ENCODE measurements at places on chromosomes 3 and 15.
A peak's percentile ranks its signal among the peaks of the same experiment; 100 is the strongest.

- DNase-seq = no peak
Measured at GRCh38 chr15:60652870-60653269, 173.9 kb upstream of the ICE2 start.

DNA sequence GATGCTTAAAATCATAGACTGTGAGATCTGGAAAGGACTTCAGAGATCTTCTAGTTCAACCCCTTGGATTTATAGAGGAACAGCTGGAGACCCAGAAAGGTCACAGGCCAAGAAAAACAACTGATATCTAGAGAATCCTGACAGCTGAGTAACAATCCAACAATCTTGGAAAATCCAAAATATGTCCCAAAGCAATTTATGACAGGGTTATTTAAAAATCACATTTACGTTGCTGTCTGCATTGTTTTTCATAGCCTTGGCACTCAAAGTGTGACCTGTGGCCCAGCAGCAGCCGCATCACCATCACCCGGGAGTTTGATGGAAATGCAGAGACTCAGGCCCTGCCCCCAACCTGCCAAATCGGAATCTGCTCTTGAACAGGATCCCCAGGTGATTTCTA is 78.8 kb downstream of the FBN1 start:
- no peak for DNase-seq

GRCh38 chr3:3798631-3799113 is 559 bp upstream of the LRRN1 start:
- DNase-seq = no peak

DNA sequence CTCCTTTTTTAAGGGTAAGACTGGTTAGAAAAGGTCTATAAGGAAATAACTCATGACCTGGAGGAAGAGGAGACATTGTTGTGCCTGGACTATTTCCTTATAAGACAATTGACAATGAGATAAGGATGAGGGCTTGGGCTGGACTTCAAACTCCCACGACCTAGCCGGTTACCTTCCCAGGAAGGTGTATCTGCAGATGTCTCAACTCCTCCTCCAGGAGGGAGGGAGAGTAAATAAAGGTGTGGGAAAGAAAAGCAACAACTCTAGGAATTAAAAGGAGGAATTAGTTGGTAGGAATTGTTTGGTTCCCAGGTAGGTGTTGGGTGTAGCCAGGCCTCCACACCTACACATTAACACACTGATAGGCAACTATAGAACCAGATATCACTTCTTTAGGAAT is 97.8 kb upstream of the TBL1XR1 start:
- DNase-seq = no peak

GRCh38 chr3:191321019-191321767 is 8.0 kb upstream of the CCDC50 start:
- DNase-seq = no peak

DNA sequence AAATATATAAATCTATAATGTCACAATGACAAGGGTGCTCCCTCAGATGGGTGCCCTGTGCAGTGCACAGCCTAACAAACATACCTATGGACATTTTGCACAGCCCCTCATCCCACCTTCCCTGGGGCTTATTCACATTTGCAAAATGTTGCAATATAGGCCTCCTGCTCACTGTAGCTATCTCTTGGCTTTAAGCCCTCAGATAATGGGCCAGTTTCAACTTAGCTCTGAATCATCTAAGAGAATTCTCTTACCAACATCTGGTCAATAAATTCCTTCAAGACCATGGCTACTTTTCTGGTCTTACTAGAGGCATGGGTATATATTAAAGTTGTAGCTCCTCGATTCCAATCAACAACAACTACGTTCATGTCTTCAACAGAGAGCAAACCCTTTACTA is 17.9 kb downstream of the LIPH start:
- DNase-seq = no peak

DNA sequence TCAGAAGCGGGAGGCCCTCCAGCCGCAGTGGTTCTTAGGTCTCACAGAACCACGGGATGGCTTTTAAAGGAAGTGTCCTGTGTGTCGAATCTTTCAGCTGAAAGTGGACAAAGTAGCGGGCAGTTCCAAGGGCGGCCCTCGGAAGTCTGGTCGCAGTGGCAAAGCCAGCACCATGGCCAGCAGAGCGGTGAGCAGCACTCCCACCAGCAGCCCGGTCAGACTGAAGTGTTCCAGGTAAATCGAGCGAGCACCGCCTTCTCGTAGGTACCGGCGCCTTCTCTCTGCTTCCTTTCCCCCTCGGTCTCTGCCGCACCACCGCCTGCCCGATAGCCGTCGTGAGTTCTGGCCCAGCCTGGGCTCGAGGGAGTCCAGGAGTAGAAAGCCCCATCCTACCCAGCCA is 103.6 kb upstream of the ABHD17C start:
- DNase-seq = no peak

GRCh38 chr15:29784413-29784812 is 37.9 kb downstream of the TJP1 start:
- no peak for DNase-seq

- no peak for DNase-seq
Measured at GRCh38 chr15:54576298-54576935, 598.2 kb downstream of the UNC13C start.

DNA sequence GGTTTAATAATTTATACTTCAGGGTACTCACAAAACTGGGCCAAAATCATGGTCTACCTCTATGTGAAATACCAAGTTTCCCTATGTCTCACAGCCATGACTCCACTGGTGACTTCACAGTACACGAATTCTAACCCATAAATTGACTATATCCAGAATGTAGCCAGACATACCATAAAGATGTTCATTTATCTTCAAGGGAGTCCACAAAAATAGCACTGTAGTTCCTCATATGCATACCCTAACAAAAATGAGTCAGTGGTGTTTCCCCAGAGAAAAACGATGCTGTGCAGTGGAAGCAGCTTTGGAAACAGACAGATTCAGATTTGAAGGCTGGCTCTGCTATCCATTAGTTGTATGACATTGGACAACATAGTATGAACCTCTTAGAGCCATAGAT is 438.8 kb downstream of the FHIT start:
- DNase-seq = no peak

- DNase-seq = no peak
Measured at GRCh38 chr3:4806535-4807108, 172.6 kb upstream of the BHLHE40 start.

GRCh38 chr3:4980229-4981203 is 1.3 kb downstream of the BHLHE40 start:
- peak; percentile 58 for DNase-seq

DNA sequence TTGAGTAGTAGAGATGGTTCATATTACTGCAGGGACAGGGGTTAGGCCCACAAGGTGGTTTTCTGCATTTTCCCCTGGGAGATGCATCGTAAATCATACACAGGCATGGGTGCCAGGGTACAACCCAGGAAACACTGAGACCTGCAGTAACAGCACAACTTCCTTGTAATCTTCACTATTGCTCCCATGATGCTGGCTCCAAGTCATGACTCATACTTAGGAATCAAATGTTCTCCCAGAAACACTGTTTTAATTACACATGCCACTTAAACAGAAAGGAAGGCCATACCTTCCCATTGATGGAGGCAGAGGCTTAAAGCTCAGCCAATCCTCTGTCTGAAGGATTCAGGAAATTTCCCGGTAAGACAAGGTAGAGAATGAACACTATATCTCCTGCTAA is 106.5 kb downstream of the ERC2 start:
- DNase-seq = no peak

GRCh38 chr3:57855281-57855680 is 99.2 kb downstream of the SLMAP start:
- no peak for DNase-seq

DNA sequence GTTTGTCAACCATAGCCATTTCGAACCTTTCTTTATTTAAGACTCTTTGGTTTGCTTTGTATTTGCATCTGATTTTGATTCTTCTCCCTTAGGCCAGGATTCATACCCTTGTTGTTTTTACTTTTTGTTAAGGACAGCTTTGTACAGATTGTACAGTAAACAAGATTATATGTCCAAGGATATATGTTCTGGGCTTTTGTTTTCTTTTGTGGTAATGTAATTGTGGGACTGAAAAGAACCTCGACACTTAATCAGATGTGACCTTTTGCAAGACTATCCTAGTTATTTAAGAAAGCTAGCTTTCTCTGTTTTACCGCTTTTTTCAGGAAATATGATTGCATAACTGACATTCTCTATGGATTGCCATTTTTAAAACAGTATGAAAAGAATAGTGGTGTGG is 67.0 kb upstream of the SAMMSON start:
- DNase-seq = no peak

- no peak for DNase-seq
Measured at GRCh38 chr3:37511463-37511920, 337.1 kb upstream of the LRRFIP2 start.

GRCh38 chr3:24622138-24622537 is 127.5 kb upstream of the THRB start:
- no peak for DNase-seq

GRCh38 chr3:38843898-38844297 is 27.9 kb upstream of the SCN10A start:
- DNase-seq = peak; percentile 63

- DNase-seq = no peak
Measured at GRCh38 chr3:99911433-99911832, 93.8 kb downstream of the CMSS1 start.

- peak; percentile 76 for DNase-seq
Measured at GRCh38 chr15:98905963-98906711, 101.5 kb downstream of the PGPEP1L start.

DNA sequence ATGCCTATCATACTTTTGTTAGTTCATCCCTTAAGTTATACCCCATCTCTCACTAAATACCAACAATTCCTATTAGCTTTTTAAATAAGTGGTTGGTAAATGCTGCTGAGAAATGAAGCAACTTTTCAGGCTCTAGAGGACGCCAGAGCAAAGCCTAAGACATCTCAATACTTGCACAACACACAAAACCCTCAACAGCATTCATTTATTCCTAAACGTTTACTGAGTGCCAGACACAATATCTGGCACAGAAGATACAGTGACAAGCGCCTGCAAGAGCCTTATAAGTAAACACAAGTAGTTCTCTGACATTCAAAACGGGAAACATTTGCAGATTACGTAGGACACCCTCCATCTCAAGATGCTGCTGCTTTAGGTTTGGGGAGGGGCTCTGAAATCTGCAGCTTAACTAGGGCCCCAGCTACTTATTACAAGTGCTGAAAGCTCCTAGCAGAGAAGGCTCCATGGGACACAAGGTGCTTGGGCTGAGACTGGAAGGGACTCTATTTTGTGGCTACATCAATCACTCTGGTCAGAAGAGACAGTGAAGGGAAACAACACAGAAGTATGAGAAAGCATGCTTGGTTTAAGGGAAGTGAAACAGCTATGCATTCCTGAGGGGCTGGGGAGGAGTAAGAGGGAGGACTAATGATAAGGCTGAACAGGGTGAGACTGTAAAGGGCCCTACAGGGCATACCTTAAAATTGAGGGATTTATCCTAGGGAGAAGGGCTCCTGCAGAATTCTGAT is 311.3 kb downstream of the PLCL2 start:
- no peak for DNase-seq

DNA sequence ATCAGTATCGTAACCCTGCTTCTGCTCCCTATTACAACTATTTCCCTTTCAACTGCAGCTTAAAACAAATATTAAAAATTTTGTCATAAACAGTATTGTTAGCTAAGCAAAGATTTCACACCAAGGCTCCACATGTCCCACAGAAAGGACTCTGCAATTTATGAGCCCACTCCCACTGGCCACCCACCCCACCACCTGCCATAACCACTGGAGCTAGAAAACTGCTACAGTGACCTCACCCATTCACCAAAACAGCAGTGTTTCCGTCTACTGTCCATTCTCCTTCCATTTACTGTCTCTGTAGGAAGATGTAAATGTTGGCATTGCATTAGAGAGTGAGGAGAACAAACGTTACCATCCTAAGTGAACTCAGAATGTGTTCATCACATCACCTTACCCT is 150.9 kb downstream of the IMPG2 start:
- no peak for DNase-seq

DNA sequence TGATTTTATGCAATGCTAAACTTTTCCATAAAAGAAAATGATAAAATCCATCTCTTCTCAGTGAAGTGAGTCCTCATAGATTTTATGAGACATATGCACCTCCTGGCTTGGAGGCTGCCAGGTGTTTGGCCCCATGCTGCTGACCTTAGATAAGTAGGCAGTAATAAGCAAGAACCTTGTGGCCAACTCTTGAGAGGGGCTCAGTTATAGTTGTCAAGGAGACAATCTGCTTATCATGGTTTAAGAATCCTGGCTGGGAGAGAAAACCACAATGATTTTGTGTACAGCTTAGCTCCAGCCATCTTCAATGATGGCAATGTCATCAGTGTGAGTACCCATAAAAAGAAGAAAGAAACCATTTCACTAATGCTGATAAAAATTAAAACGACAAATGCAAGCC is 252.1 kb downstream of the CPNE4 start:
- no peak for DNase-seq

- DNase-seq = no peak
Measured at GRCh38 chr3:157487339-157487738, 15.9 kb downstream of the VEPH1 start.

GRCh38 chr15:61449186-61449702 is 220.1 kb upstream of the RORA start:
- no peak for DNase-seq

DNA sequence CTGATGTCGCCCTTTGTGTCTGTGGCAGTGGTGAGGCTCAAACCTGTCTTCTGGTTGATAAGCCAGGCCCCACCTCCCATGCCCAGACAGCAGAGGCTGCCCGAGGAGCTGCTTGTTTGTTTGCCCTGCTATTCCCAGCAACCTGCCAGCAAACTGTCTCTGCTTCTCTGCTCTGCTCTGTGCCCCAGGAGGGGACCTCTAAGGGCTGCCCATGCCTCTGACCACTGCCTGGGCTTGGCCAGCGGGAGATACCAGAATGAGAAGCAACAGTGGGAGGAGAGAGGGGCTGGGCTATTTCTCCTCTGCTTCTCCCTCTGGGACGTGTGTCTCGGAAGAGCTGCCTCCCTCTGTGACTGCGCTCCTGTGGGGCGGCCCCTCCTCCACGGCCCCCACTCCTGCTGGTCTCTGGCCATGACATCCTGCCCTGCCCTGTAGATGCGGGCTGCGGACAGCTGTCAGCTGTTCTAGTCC is 213.1 kb downstream of the RPLP1 start:
- no peak for DNase-seq

- DNase-seq = peak; percentile 72
Measured at GRCh38 chr3:55180936-55181535, 253.2 kb upstream of the LRTM1 start.

GRCh38 chr3:181455276-181455675 is 256.4 kb upstream of the SOX2 start:
- DNase-seq = peak; percentile 45

DNA sequence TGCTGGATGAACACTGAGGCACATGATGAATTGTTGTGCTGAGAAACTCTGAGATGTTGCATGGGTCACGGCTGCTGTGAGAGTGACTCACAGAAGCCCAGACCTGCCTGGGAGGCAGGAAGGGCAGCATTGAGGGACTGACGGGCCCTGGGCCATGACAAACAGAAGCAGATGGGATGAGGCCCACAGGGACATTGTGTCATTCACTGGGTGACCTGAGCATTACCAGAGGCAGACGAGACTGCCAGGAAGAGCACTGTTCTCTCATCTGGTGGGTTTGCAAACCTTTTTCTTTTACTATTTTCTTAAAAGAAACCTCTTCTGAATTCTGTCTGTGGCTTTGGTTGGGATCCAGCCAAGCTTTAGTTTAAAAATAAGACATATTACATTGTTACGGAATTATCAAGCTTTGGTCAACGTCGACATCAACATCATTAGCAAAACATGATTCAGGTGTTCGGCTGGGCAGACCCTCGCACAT is 67.8 kb downstream of the BDH1 start:
- peak; percentile 75 for DNase-seq

GRCh38 chr15:66237513-66238235 is 15.9 kb downstream of the MEGF11 start:
- no peak for DNase-seq

- no peak for DNase-seq
Measured at GRCh38 chr15:28085489-28086174, 13.5 kb downstream of the OCA2 start.

All from COLO829 (cell line).